ENCODE measurements at places on chromosomes 2 and 18.

GRCh38 chr18:60022671-60023276 is 123.0 kb downstream of the PMAIP1 start:
- DNase-seq: no peak

DNA sequence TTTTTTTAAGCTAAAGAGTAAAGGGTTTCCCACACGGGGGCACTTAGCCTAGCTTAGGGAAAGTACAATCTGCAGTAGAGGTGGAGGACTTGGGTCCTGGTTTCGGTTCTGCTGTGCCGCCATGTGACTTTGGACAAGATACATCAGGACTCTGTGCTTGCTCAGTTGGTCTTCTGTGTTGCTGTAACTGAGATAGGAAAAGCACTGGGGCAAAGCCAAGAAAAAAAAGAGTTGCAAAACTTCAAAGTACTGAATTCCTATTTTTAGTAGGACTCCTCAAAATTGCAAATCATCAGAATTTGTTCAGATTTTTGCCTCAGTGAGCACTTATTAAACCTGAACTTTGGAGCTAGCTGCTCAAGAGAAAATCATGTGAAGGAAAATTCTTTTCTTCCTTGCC is 96.3 kb upstream of the STON1 start:
- DNase-seq: no peak

GRCh38 chr2:221502270-221503010 is 69.7 kb downstream of the EPHA4 start:
- peak; percentile 49 for DNase-seq

GRCh38 chr2:81835321-81836000 is 1530.9 kb upstream of the LRRTM1 start:
- no peak for DNase-seq

DNA sequence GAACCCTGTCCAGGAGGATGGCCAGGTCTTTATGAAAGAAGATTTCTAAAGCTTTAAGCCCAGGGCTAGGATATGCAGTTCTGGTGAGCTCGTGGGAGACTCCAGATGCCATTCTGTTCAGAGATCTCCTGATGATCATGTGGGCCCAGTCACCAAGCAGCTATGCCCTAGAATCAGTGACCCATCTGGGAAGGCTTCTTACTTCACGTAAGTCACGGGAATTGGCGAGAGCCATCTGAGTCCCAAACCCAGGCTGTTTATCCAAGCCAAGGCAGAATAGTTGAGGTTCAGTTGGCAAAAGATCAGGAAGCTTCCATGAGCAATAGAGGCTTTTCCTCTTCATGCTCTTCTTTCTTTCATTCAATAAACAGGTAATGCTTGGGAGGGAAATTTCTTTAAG is 23.9 kb downstream of the ANTXR1 start:
- no peak for DNase-seq

GRCh38 chr2:3959372-3959771 is 256.0 kb downstream of the DCDC2C start:
- DNase-seq: no peak

DNA sequence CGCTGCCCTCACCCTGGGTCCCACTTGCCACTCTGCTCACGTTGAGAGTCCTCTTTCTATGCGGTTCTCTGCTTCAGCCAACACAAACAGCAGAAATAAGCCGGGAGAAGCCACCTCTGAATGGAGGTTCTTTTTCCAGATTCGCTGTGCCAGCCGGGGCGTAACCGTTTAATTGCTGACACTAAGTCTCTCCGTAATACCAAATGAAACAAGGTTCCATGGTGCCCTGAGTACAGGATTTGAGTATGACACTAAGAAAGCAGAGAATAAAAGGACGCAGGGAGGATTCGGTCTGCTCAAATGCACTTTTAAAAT is 37.6 kb downstream of the CTIF start:
- no peak for DNase-seq

DNA sequence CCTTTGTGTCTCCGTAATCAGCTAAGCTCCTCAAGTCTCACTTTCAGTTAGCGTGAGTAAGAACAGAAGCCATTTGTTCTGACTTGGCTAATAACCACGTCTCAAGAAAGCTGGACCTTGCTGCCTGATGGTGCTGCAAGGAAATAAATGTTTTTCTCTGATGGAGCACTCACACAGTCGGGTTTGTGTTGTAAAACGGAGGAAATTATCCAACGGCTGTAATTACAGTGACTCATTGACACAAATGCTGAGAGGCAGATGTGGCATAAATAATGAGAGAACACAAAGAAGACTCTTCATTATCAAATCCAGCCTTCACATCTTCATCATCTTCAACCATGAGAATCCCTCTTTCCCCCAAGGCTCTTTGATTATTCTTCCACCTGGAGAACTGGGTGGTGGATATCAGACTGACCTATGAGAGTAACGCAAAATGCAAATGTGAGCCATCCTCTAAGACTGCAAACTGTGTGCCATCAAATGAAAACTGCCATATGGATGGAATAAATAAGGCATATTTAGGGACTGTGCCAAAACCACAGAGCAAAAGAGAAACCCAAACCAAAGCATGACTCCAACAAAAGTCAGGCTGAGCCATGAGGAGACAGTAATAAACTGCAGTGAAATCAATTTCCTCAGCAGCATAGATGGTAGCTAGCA is 252.6 kb downstream of the RND3 start:
- peak; percentile 94 for DNase-seq

DNA sequence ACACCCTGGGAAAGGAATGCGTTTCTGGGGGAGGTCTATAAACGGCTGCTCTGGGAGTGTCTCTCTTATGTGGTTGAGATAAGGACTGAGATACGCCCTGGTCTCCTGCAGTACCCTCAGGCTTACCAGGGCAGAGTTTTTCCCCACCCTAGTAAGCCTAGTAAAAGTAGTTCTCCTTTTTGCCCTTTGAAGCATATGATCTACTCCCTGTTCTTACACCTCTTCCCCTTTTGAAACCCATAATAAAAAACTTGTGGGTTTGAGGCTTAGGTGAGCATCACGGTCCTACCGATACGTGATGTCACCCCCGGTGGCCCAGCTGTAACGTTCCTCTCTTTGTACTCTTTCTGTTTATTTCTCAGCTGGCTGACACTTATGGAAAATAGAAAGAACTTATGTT is 97.4 kb downstream of the FSIP2 start:
- no peak for DNase-seq

GRCh38 chr2:148459377-148459778 is 185.2 kb upstream of the EPC2 start:
- peak; percentile 5 for DNase-seq

GRCh38 chr2:171109571-171109970 is 51.1 kb downstream of the TLK1 start:
- no peak for DNase-seq

GRCh38 chr2:62443886-62444285 is 62.1 kb downstream of the TMEM17 start:
- no peak for DNase-seq

DNA sequence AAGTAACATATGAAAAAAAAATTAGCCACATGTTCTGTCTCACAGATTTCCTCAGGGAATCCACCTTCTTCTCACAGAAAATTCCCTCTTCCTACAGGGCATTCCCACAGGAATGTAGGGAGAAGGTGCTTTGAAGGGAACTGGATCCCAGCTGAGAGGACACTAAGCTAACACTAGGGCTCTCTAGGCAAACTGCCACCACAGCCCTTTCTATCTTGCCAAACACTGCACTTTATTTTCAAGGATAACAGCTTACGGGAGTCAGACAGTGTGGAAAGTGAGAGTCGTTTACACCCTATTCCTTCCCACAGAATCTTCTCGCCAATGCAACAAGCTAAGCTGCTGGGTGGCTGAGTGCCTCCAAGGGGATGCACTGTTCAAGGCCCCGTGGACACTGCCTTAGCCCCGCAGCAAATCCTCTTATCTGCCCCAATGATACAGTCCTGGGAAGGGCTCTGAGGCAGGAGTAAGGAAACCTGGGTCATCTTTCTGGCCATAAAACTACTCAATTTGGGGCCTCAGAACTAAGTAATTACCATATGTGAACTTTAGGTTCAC is 76.9 kb downstream of the CCDC93 start:
- DNase-seq: no peak

DNA sequence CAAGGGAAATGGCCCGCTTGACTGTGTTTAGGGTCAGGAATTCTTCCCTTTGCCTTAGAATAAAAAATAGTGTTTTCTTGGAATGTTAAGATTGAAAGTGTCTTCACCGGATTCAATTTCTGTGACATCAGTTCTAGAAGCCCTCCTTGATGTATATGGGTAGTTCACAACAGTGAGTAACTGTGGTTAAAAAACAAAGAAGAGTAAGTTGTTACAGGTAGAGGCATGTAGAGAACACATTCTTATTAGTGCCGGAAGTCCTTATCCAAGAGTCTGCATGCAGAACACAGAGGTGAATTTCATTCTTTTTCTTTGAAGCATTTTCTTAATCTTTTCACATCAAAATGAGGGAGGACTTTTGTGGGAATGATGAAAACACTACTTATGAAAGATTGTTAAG is 105.5 kb downstream of the FMNL2 start:
- DNase-seq: no peak

DNA sequence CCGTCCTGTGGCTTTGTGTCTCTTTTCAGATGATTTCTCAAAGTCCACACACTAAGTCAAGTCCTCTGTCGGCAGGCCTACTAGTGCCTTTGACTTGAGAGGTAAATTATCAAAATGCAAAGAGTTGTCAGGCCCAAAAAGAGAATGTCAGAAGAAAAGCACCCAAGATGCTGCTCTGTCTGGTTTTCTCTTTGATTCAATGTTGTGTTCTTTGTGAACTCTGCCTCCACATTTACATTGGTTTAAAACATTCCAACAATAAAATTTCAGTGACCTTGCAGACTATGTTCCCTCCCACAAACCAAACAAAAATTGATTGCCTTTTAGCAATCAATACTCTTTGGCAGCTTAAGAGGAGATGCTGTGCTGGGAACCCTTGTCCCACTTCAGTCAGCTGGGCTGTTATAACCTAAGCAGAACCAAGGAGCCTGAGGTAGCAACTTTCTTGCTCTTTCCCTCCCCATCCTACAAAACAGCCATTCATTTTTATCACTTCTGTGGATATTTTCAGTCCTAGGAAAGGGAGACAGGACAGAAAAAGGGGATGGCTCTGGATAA is 19.6 kb upstream of the SATB2 start:
- no peak for DNase-seq

GRCh38 chr2:159706385-159706980 is 5.8 kb upstream of the MARCHF7 start:
- no peak for DNase-seq

GRCh38 chr18:23068570-23069310 is 66.5 kb upstream of the CABLES1 start:
- DNase-seq: no peak

GRCh38 chr2:70751881-70752280 is 16.1 kb downstream of the ADD2 start:
- no peak for DNase-seq

DNA sequence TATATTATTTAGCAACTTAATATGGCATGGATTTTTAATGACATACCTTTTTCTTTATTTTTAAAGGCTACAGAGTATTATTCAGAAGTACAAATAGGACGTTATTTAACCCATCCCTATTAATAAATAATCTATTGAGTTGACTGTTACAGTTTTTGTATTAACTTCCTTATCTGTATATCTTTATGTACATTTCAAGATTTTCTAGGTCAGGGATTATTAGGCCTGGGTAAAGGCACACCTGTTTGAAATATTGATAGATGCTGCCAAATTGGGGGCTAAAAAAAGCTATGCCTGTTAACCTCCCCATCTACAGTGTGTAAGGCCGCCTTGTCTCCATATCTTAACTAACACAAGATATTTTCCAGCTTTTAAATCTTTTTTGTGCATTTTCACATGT is 6.6 kb downstream of the NPAS2 start:
- DNase-seq: no peak

DNA sequence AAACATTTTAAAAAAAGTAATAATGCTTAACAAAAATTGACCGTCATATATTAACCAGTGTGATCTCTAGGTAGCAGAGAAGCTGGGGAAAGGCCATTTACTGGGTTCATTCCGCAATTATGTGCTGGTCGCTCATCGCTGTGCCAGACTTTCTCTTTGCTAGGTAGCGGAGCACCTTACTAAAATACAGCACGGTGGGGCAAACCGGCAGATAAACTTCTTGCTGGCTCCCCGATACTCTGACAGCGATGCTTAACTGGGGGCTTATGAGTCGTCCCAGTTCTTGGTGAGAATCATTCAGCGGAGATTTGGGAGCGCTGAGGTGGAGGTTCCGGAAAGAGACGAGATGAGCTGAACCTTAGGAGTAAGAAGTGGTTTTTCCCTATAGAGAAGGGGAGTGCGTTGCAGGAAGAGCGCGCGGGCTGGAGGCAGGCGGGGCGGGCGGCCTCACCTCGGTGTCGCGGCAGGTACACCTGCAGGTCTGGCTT is 605 bp downstream of the C2orf68 start:
- DNase-seq: no peak

DNA sequence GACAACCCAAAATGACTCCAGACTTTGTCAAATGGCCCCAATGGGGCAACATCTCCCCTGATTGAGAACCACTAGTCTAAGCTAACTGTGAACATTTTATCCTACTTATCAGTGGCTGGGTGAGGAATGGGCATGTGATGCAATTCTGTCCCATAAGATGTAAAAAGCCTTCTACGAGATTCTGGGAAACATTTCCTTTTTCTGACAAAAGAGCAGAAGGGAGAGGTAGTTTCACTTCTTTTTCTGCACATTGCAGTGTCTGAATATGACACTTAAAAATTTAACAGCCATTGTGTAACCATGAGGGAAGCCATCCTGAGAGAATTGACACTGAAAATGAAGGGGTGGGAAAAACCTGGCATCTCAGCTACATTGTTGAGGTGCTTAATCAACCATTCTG is 17.3 kb upstream of the MARCHF4 start:
- no peak for DNase-seq

DNA sequence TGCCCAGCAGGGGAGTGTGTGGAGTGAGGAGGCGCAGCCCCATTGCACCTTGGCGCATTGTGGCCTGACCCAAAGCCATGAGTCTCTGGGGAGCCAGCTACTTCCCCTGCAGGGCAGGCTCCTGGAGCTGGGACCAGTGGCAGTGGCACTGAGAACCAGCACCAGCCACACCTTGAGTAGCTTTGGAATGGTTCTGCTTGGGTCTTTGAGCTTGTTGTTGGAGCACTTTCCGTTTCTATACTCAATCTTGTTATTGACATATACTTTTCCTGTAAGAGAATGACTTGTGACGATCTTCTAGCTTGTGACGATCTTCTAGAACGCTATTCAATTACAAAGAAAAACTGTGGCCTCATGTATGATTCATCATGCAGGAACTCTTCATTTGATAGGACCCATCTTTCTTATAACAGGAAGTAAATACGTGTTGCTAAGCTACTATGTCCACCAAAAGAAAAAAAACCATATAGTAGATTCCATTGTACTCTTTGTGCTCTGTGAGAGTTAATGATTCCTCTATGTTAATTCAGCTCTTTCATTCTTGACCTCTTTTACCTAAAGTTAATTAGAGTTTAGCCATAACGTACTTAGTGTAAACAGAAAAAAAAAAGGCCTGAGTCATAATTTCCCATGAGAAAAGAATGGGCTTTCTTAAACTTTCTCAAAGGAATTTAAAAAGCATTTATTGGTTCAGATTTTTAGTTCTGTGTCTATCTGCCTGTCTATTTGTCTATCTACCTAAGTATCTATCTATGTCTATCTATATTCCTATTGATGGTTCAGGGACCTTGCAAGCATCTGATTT is 113.1 kb downstream of the GATA6 start:
- no peak for DNase-seq

- DNase-seq: no peak
These were observed 148.3 kb downstream of the PLCL1 start for GRCh38 chr2:197952540-197953202.

- no peak for DNase-seq
These were observed 106.9 kb downstream of the ZNF521 start for GRCh38 chr18:25244924-25245698.

- no peak for DNase-seq
These were observed 1.5 kb downstream of the APCDD1 start for GRCh38 chr18:10455726-10456453.

GRCh38 chr18:55510809-55511208 is 77.2 kb downstream of the TCF4 start:
- peak; percentile 49 for DNase-seq

Data from GM04504 (cell line).